ENCODE measurements at places on chromosomes 12 and 14. TPM values are rescaled to one million over a fixed set of nuclear protein-coding genes. Genes with fewer than 3 reads are reported as not detected.

- DNase-seq, result no peak
Observed at GRCh38 chr12:109670731-109671130, 42.9 kb upstream of the FAM222A start.

- no peak for DNase-seq
Observed at GRCh38 chr14:20591235-20591634, at the start of gene RNASE12. TSS of gene RNASE12 (minus strand) at chr14:20591376. CDS start at chr14:20590723, 653 bp downstream.

Gene YBX3
- total RNA-seq, result 85.9 TPM

DNA sequence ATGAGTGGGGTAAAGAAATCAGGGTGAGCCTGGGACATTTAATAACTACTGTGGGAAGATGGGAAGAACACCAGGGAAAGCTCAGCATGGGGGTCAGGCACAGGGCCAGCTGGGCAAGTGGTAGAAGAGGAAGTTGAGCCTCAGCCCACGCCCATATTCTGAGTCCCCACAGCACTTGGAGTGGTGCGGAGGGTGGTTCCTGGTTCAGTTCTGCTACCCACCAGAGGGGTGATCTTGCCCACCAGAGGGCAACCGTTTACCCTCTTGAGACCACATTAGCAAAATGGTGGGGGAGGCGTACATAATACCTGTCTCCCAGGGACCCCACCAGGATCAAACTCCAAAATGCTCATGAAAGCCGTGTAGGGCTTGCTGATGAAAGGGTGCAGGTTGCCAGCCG, 16.8 kb upstream of the ANKRD33 start:
- DNase-seq, result no peak

Gene USP15
- total RNA-seq, result 46.1 TPM

DNA sequence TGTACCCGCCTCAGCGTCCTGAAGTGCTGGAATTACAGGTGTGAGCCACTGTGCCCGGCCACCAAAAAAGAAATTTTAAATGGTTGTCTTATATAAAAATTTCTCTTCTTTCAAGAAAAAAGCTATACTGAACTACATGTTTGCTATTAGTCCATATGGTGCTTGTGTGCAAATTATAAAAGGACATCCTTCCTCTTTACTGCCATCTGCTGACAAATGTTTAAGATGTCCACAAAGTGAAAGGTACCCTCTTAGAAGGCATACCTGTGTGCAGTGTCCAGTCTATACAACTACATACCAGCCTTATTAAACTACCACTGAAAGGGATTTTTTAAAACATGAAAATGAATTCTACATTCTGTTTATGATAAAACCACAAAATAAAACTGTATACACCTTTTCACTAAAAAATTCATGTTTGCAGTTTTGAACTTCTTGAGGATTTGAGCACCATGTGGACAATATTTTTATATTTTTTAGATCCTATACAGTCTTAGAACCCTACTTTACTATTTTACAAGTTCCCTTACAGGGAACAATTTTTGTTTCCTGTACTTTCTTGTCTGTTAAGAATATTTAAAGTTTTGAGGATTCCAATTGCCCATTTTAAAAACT, 32.8 kb upstream of the TOMM20L start:
- peak; percentile 85 for DNase-seq

GRCh38 chr14:98194821-98195220, 1077.2 kb downstream of the BCL11B start:
- no peak for DNase-seq

Gene CCDC177
- not detected for total RNA-seq

GRCh38 chr14:74652541-74652940, 40.5 kb upstream of the LTBP2 start:
- no peak for DNase-seq

- DNase-seq, result no peak
Observed at GRCh38 chr14:103818870-103819269, 28.5 kb downstream of the PPP1R13B start.

DNA sequence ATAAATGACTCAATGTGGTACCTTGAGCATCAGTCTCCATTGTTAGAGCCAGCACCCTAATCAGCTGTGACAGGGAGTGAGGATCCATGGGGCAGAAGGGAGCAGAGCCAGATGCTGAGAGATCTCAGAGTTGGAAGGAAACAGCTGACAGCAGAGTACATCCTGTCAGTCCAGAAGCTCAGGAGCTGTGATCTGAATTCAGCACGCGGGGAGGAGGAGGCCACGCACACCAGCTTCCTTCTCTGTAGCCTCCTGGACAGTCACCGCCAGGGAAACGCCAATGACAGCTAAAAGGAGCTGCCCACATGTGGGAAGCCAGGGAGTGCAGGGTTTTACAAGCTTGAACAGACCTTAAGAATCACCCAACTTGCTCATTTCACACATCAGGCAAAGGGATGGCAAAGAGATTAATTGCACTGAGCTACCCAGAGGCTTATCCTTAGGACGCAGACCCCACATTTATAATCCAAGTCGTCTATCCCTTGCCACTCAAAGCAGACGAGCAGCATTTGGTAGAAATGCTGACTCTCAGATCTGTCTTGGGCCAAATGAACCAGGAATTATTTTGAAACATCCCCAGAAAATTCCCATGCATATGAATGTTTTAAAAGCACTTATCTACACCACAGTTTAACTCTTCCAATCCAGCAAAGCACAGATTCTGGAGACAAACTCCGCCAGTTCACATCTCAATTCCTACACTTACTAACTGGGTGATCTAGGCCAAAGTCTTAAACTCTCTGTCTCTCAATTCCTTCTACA, 322.6 kb upstream of the TMTC1 start:
- no peak for DNase-seq

Gene TMEM260
- 28.6 TPM for total RNA-seq

Gene CACNA2D4
- total RNA-seq, result not detected

- no peak for DNase-seq
Observed at GRCh38 chr12:84860718-84861117, 51.9 kb downstream of the SLC6A15 start.

GRCh38 chr12:108738170-108738569, 6.9 kb upstream of the CORO1C start:
- no peak for DNase-seq
